ENCODE measurements at places on chromosomes 11 and 22.

GRCh38 chr11:16603245-16603644 is 135.2 kb upstream of the C11orf58 start:
- no peak for DNase-seq

DNA sequence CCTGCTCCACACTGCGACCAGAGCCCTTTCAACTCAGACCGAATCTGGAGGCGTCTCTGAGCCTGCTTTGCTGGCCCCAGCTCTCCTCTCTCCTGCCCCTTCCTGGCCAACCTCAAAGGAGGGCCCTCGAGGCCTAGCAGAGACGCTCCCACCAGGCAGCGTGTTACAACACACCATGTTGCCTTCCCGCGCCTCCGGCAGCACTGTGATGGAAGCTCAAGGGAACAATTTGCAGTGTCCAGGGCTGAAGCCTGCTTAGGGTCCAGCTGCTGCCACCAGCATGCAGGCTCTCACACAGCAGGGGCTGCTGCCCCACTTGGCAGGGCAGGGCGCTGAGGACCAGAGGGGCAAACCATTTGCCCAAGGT is 18.4 kb downstream of the LINC01488 start:
- no peak for DNase-seq

DNA sequence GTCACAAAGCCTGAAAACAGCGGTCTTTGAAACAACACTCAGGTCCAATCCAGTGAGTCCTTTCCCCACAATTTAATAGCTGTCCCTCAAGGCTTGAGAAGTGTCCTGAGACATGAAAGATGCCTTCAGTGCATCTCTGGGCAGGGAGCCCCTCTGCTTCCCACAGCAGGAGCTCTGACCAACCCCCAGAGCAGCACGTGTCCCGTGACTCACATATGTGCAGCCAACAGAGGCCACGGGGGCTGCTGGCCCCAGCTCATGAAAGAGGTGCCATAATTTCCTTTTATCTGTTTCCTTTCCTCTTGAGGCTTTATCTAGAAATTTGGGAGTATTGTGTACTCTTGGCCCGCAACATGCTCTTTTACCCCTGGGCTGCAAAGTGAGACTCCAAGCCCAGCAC is 33.2 kb upstream of the LMO1 start:
- DNase-seq, result no peak

- no peak for DNase-seq
These were observed 11.1 kb upstream of the PHLDA2 start for GRCh38 chr11:2940147-2940920.

GRCh38 chr22:44648085-44648820 is 53.8 kb upstream of the PRR5 start:
- no peak for DNase-seq

- no peak for DNase-seq
These were observed 652.6 kb downstream of the METTL15 start for GRCh38 chr11:28760676-28761390.

- DNase-seq, result no peak
These were observed 582 bp downstream of the SREBF2 start for GRCh38 chr22:41833369-41834004.

DNA sequence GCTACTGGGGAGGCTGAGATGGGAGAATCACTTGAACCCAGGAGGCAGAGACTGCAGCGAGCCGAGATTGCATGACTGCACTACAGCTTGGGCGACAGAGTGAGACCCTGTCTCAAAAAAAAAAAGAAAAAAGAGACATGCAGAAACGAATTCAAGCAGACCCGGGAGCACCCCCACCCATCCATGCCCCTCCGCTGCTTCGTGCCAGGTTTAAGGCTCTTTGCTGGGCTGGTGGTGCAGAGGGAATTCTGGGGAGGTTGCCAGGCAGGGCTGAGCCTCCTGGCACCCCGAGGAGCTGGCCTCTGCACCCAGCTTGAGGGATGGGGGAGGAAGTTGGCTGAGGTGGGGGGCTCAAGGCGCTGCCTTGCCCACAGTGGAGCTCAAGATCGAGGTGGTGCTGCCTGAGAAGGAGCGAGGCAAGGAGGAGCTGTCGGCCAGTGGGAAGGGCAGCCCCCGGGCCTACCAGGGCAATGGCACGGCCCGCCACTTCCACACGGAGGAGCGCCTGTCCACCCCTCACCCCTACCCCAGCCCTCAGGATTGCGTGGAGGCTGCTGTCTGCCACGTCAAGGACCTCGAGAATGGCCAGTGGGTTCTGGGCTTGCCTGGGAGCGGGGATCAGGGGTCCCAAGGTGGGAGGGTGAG is 6.0 kb downstream of the AIFM3 start:
- no peak for DNase-seq

- no peak for DNase-seq
These were observed 6.1 kb upstream of the RNASEH2C start for GRCh38 chr11:65726660-65727059.

GRCh38 chr11:95711162-95711944 is 78.2 kb downstream of the FAM76B start:
- no peak for DNase-seq

- no peak for DNase-seq
These were observed 6.6 kb upstream of the PLEKHA7 start for GRCh38 chr11:17020831-17021230.

GRCh38 chr11:116772443-116773202 is at the start of gene BUD13:
Gene BUD13, minus strand, starts transcription at chr11:116772987. Its CDS starts 23 bp downstream, at chr11:116772964.
- no peak for DNase-seq

Measured in NCI-H1694 (cell line).